ENCODE measurements at places on chromosomes 2 and 18.
A peak's percentile ranks its signal among the peaks of the same experiment; 100 is the strongest.

DNA sequence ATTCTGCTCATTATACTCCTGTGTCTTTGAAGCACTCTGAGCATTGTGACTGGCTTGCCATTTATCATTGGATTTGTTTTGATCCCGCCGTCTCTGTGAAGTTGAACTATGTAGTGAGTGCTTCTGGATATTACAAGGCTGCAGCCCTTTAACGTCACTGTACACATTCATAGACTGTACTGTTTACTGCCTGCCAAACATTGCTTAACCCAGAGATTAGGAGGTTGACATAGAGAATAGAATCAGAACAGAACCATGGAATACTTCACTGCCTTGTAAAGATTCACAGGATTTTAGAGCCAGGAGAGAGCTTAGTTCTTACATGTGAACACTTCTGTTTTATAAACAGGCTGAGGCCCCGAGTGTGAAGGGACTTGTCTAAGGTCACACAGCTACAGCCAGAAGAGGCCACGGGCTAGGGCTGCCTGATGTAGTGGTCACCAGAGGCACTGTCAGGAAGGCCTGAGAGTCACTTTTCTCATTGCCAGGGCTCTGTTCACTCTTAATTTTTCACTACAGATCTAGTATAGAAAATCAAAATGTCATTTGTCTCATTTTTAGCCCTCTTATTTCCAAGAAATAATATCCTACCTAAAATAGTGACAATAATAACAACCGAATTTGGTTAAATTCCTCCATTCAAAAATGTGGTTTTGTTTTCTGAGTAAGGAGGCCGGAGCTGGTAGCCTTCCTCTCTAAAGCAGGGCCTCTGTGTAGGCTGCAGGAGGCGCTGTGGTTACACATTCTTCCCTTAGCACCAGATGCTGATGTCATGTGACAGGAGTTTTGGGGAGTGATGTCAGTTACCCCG is 87.9 kb downstream of the UGGT1 start:
- peak; percentile 35 for DNase-seq

GRCh38 chr2:239666855-239667376 is 266.1 kb upstream of the HDAC4 start:
- DNase-seq: no peak

DNA sequence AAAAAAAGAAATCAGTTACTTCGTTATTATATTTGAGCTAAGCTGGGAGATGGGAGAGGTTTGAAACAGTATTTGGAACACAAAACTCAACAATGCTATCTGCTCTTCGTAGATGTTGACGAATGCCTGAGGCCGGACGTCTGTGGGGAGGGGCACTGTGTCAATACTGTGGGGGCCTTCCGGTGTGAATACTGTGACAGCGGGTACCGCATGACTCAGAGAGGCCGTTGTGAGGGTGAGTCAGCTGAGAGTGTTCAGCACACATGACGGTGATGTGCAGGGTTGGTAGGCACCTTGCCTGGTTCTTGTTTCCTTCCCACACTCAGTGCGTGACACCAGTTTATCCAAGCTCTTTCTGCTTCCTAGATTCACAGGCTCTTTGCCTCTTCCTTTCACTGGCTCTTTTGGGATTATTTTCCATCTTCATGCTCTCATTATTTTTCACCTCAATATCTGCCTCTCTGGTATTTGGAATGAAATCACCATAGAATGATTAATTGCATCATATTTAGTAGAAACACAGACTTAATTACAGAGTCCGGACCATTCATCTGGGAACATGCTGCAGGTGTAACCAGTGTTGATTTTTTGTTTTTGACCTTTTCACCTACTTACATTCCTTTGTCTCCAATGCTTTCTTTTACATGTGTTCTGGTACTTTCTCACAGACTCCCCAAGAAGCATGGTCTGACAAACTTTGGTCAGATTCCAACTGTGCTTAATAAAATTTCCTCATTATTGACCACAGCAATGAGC is 200.6 kb upstream of the RASGRP3 start:
- peak; percentile 77 for DNase-seq

DNA sequence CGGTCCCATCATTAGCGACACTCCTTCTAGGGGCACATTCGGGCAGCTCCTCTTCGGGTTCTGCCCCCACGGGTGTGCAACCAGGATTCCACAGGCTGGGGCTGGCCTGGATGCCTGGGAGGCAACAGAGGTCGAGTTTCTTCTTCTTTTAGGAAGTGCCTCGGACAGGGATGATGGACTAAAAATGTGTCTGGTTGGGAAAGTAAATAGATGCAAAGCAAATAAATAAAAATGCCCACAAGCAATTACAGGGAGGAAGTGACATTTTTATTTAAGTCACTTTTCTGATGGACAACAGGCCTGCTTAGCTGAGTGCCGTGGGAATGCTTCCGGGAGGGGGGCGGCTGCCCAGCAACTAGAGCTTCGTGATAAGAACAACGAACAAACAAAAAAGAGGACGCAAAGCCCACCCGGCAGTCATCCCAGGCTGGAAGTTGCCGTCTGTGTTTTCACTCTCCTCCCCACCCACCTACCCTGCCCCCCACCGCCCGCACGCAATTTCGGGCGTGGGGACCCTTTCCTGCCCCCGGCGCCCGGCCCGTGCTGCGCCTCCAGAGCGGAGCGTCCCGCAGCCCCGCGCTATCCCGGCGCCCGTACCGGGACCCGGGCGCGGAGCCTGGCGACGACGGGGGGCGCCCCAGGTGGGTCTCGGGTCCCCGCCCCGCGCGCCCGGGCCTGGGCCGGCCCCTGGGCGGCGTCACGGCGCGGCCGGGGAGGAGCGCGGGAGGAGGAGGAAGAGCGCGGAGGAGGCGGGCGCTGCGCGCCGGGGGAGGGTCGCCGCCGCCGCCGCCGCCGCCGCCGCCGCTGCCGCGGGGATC is 412 bp upstream of the NCK2 start:
- peak; percentile 69 for DNase-seq

Data from HTR-8/SVneo (cell line).